Left renal pelvis (tissue), 4 donors: ENCODE measurements at places on chromosomes 2 and 18. TPM values are rescaled to one million over a fixed set of nuclear protein-coding genes. Genes with fewer than 3 reads are reported as not detected.

Gene LOXL3
- 9.8 TPM for polyA plus RNA-seq

Gene KCNIP3
- 10.0 TPM for polyA plus RNA-seq

DNA sequence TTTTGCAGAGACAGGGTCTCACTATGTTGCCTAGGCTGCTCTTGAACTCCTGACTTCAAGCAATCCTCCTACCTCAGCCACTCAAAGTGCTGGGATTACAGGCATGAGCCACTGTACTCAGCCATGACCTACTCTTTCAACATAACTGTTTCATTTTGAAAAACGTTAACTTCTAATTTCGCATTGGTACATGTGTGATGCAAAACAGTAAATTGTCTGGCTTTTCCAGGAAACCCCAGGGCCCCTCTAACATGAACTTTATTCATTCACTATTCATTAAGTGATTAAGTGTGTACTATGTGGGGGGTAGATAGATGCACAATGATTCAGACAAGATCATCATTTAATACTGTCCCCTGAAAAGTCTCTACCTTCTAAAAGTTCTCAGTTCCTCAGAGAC, 364.9 kb downstream of the SS18 start:
- no peak for DNase-seq

DNA sequence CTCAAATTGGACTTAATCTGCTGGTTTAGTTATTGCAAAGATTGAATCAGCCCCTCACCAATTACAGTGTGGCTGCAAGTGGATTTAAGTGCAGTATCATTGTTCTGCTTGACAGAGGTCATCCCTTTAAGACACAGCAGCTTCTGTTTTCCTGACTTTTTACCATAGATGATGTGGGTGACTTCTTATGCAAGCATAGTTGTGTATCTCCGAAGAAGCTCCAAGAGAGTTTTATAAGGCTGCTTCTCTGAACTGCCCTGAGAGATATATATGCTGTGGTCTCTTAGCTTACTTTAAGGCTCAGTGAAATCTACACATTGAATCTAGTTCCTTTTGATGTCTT, 3.5 kb downstream of the TRIB2 start:
- DNase-seq, result no peak

DNA sequence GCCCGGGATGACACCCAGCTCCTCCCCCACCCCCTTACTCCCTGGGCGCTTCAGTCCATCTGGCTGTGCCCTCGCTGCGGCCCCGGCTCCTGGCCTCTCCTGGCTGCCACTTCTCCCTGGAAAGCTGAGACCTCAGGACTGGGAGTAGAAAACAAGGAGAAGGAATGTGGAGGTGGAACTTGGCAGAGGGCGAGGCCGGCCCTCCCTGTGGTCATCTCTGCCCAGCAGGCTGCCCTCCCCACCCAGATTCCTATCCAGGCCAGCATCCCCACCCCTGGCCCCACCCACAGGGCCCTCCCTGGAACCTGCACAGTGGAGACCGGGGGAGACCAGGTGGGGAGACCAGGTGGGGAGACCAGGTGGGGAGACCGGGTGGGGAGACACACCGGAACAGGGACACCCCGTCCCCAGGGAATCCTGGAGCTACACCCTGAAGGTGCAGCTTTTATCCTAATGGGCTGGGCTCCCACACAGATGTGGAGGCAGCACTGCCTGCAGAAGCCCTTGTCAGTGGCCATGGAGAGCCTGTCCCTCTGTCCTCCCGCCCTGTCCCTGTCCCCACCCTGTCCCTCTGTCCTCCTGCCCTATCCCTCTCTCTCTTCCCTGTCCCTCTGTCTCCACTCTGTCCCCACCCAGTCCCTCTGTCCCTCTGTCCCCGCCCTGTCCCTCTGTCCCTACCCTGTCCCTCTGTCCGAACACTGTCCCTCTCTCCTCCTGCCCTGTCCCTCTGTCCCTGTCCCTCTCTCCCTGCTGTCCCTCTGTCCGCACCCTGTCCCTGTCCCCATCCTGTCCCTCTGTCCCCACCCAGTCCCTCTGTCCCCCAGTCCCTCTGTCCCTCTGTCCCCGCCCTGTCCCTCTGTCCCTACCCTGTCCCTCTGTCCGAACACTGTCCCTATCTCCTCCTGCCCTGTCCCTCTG, 157.1 kb downstream of the PXDN start:
- DNase-seq, result no peak

GRCh38 chr2:59149271-59149670, 908.1 kb upstream of the FANCL start:
- DNase-seq, result no peak

GRCh38 chr2:144376460-144376859, 143.5 kb downstream of the ZEB2 start:
- DNase-seq, result no peak
